CD14-positive monocyte (primary cell): ENCODE measurements at places on chromosomes 1 and 21.

- DNase-seq, result no peak
Measured at GRCh38 chr1:217911908-217912307, 280.8 kb downstream of the SPATA17 start.

- no peak for DNase-seq
Measured at GRCh38 chr1:196459383-196459782, 148.9 kb downstream of the KCNT2 start.

DNA sequence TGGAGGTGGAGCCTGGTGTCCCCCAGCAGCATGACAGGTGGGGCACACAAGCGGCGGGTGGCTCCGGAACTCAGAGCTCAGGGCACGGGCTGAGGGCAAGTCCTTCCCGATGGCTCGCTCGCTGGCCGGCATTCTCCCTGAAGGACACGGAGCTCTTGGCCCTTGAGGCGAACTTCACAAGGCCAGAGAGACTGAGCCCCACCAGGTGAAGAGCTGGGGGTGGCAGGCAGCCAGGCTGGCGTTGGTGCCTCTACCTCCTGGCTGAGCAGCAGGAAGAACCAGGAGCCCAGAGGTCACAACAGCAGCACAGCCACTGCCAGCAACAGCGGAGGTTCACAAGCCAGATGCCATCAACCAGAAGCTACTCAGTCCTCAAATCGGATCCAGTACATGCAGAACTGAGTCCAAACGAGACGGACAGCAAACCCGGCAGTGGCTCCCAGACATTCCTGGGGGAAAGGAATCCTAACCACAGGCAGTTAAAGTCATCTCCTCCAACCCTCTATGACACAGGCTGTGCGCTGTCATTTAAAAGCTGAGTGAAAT is 54.1 kb downstream of the NPHP4 start:
- no peak for DNase-seq

DNA sequence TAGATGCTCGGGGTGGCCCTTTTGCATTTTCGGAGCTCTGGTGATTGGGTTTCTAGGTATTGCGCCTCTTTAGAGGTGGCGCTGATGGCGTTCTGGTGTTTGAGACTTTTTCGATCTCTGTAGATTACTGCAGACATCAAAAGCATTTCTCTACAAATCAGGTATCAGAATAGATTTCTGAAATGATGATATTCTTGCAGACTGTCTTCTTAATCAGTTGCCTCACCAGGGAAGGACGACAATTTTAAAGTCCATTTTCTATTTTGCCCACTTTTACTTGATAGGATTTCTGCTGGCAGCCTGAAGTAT is 65.2 kb upstream of the VAMP3 start:
- DNase-seq, result no peak

DNA sequence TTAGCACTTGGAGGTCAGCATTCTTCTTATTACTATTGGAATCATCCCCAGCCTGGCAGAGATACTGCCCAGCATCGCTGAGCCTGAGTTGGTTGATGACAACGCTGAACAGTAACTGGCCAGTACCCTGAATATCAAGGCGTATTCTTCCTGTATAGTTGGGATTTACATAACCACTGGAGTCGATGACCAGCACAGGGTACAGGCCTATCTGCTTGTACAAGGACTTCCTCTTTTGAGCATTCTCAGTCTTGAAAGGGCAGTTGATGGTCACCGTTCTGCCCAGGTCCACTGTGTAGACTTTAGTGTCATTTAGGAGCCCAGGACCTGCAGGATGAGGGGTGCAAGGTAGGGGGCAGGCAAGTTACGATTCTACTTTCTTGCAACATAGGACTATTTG is 8.8 kb downstream of the PIGR start:
- DNase-seq, result no peak

GRCh38 chr1:180424848-180425457 is 77.4 kb downstream of the ACBD6 start:
- no peak for DNase-seq

- peak; percentile 74 for DNase-seq
Measured at GRCh38 chr1:1996207-1996651, 7.4 kb downstream of the CFAP74 start.
